ENCODE measurements at places on chromosomes 2 and 18.
A peak's percentile ranks its signal among the peaks of the same experiment; 100 is the strongest.

GRCh38 chr2:26696351-26696816, 3.9 kb downstream of the KCNK3 start:
- peak; percentile 87 for DNase-seq

- no peak for DNase-seq
Measured at GRCh38 chr2:103459283-103459682, 697.5 kb downstream of the TMEM182 start.

DNA sequence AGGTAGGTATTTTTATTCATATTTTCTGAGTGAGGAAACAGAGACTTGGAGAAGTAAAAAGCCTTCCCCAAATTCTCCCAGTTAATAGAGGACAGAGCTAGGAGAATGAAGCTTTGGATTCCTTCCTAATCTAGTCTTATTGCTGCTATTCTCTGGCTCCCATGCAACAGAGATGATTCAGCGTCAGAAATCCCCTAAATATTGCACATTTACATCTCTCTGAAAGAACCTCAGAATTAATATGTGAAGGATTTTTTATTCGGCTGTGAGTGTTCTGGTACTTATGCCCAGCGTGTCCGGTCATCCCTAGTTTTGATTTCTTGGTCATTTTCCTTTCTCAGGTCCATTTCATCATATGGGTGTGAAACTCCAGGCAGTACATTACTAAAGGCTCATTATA, 91.2 kb upstream of the SESTD1 start:
- no peak for DNase-seq

DNA sequence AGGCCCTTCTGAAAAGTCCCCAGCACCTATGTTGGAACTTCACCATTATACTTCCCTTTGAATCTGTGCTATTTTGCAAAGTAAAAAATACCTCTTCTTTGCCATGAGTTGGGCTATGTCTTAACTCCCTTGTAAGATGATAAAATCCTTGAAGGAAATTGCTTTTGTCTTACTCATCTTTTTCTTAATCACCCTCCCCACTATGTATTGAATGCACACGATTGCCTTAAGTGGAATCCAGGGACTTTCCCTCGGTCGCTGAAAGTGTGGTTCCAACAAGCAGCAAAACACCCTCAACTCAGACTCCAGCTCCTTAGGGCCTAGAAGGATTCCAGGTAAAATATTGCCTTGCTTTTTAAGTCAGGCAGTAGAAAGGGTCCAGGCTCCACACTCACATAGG, 173.2 kb upstream of the ARL4C start:
- peak; percentile 70 for DNase-seq

DNA sequence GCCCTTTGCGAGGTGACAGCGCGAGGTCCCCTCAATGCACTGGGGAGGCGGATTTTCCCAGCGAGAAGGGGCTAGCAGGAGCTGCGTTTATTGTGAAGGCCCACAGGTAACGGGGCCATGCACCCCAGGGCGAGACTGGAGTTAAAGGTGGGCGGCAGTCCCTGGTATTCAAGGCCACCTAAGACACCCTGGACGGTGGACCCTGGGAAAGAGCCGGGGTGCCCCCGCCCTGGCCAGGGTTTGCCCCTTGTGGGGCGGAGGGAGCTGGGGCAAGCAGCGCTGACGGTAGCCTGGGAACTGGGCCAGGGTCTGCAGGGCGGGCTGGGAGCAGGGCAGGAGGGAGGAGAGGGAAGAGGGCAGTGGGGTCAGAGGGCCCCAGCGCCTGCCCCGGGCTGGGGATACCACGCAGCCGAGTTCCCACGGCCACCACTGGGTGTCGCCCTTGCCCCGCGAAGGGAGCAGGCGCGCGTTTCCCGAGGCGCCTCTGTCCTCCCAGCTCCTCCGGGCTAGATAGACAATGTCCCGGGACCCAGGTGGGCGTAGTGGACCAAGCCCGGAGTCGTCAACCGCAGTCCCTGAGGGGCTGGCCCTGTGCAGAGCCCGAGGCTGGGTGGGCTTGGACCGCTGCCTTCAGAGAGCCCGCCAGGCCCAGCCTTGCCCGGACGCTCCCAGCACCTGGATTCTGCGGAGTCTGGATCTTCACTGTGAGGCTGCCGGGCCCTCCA, 80.2 kb downstream of the SMAD4 start:
- DNase-seq: peak; percentile 24
